ENCODE measurements at places on chromosomes 3 and 15. TPM values are rescaled to one million over a fixed set of nuclear protein-coding genes. Genes with fewer than 3 reads are reported as not detected.

ZPLD1 gene
- total RNA-seq: under 0.01 TPM

DNA sequence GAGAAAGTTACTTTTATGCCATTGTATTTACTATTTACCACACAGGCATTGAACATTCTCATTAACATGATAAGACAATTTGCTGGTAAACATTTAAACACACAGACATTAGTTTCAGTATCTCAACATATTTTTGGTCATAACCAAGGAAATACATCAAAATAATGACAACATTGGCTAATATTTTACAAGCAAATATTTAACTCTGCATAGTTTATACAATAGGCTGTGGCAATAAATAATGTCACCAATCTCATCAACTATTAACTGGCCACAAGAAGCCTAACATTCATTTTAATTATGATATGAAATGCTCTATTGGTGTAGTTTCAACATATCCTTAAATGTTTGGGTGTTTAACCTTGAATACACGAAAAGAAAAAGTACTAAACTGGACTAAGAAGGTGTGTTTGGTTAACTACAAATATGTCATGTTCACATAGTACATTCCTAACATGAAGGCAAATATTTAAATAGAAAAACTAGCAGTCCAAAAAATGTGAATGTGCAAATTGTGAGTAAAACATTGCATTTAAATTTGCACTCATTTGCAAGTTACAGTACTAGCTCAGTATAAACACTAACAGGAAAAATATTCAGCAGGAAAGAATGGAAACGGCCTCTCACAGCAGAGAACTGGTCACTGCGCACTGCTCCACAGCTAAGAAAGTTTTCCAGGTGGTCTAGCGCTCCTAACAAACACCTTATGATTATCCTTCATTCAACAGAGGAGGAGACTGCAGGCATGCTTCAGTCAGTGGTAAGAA, 106.6 kb downstream of the GLDN start:
- 0 out of 2 replicates have a peak, but pooled peaks cover 3% of the 10 kb centered on the region for H3K36me3 ChIP-seq
- H3K4me3 ChIP-seq: no peak overlapping the region
- no peak overlapping the region for H3K27ac ChIP-seq
- 0 out of 2 replicates have a peak, but pooled peaks cover 2% of the 10 kb centered on the region for H3K4me1 ChIP-seq
- H3K27me3 ChIP-seq: no peaks in the 10 kb centered on the region

GRCh38 chr15:55224892-55225291, 28.2 kb upstream of the RSL24D1 start:
- H3K27ac ChIP-seq: no peak overlapping the region
- no peak overlapping the region for H3K4me3 ChIP-seq
- DNase-seq: no peak
- peaks cover 2% of the 10 kb centered on the region for H3K36me3 ChIP-seq
- no peaks in the 10 kb centered on the region for H3K27me3 ChIP-seq

CCDC54 gene
- total RNA-seq: not detected

RARRES1 gene
- total RNA-seq: 1.9 TPM

GRCh38 chr15:31320022-31320421, 6.6 kb upstream of the KLF13 start:
- DNase-seq: no peak
- H3K4me3 ChIP-seq: no peak overlapping the region
- no peaks in the 10 kb centered on the region for H3K36me3 ChIP-seq
- no peak overlapping the region for H3K27ac ChIP-seq
- H3K4me1 ChIP-seq: peaks cover 2% of the 10 kb centered on the region

BDH1 gene
- 3.1 TPM for total RNA-seq

DNA sequence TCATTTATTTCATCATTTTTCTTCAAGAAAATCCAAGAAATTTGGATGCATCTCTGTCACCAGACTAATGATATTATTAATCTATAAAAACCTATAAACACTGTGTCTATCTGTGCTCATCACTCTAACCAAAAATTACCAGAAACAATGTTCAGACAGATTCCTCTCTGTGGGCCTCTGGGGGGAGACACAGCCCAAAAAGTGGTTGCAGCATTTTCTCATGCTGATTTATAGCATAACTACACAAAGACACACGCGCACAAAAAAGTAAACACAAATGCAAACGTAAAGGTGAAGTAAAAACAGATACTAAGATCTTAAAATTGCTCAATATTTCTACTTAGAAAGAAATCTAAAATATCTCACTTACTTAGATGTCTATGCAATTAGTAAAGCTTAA, 976.0 kb downstream of the GBE1 start:
- H3K27me3 ChIP-seq: no peaks in the 10 kb centered on the region
- H3K4me1 ChIP-seq: no peaks in the 10 kb centered on the region
- no peak overlapping the region for H3K27ac ChIP-seq

LRRC31 gene
- not detected for total RNA-seq

DNA sequence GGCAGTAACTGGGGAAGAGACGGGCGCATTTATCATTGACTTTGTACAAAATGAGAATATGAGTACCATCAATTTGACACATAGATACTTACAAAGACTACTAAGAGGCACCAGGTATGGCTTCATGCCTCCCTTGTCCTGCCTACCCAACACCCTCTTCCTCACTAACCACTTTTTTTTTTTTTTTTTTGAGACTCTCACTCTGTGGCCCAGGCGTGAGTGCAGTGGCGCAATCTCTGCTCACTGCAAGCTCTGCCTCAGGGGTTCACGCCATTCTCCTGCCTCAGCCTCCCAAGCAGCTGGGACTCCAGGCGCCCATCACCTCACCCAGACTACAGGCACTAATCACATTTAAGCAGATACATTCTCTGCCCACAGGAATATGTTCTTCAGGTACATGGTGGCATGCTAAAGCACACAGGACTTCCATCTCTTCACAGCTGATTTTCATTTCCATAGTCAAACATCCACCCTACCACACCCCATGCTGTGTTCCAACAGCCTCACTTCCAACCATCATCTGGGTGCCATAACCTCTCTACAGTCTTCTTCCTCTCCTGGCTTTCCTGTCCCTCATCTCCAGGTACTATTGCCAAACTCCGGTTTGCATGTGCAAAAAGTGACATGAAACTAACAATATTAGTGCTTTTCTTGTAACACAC, 41.7 kb downstream of the RAB27A start:
- peaks cover 19% of the 10 kb centered on the region for H3K4me1 ChIP-seq
- H3K27me3 ChIP-seq: no peaks in the 10 kb centered on the region
- no peaks in the 10 kb centered on the region for H3K36me3 ChIP-seq
- no peak for DNase-seq
- H3K4me3 ChIP-seq: no peak overlapping the region

DNA sequence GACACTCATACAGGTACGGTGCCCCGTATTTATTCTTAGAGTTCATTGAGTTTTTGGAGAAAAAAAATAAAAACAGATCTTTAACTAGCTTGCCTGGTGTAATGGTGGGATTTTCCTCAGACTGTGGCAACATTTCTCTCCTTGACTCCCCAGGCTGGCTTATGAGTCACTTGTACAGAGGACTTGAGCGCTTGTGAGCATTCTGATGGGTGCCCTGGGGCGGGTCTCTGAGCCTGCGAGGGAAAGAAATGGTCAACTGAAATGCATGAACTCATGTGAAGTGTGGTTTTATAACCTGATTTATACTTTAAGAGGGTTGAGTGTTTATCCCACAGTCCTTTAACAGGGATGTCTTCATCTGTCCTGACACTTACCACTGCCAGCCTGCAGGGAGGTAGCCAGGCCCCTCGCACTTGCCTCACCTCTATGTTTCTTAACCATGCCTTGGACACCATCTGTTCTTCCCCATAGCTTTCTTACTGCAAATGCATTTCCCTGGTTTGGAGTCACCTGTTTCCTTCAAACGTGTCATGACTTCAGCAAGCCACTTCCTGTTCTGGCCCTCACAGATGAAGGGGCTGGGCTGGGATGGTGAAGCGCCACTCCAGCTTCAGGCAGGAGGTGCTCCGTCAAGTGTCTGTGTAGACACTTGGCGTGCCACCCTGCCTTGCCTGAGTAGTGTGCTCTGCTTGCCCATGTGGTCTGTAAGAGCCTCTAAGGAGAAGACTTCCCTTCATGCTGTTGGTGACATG, 118.7 kb downstream of the PDE8A start:
- DNase-seq: peak; percentile 8
- no peaks in the 10 kb centered on the region for H3K27me3 ChIP-seq
- peaks cover 15% of the 10 kb centered on the region for H3K36me3 ChIP-seq
- peaks cover 8% of the 10 kb centered on the region for H3K4me1 ChIP-seq

GRCh38 chr3:136586580-136586979, 165.6 kb downstream of the STAG1 start:
- no peak overlapping the region for H3K27ac ChIP-seq
- H3K4me3 ChIP-seq: no peak overlapping the region
- peaks cover 2% of the 10 kb centered on the region for H3K36me3 ChIP-seq
- H3K4me1 ChIP-seq: peaks cover 6% of the 10 kb centered on the region
- H3K27me3 ChIP-seq: no peaks in the 10 kb centered on the region

DNA sequence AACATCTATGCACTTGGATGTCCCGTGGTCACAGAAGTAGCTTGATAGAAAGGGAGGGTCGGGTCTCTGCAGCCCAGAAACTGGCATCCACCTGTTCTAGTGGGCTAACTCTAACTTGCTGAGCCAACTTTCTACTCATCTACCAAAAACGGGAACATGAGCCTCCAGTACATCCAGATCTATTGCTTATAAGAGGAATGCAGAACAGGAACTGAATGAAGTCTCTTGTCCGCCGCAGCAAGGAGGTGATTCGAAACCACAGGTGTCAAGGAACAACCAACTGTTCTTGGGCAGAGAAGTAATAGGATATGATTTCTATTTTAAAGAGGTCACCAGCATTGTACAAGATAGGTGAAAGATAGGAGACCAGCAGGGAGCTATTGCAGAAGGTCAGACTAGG, 17.9 kb downstream of the TERC start:
- no peak overlapping the region for H3K27ac ChIP-seq
- peaks cover 5% of the 10 kb centered on the region for H3K27me3 ChIP-seq
- H3K4me3 ChIP-seq: no peak overlapping the region
- H3K4me1 ChIP-seq: no peaks in the 10 kb centered on the region
- no peak for DNase-seq
- no peaks in the 10 kb centered on the region for H3K36me3 ChIP-seq

DNA sequence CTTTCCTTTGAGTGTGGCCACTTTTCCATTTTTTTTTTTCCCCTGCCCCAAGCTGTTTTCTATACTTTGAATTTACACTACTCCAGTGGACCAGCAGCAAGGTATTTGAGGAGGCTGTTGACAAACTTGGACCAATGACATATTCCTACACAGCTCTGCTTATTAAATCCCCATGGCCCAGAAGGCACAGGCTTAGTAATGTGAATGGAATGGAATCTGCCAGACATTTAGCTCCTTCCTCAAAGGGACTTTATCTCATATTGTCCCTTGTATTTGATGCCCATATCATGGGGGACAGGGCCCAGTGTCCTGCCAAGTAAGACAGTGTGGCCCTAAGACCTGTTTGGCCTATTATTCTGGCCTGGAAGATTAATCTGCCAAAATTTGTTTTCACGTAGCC, 107.5 kb downstream of the CHCHD6 start:
- H3K27ac ChIP-seq: no peak overlapping the region
- H3K27me3 ChIP-seq: no peaks in the 10 kb centered on the region
- no peak overlapping the region for H3K4me3 ChIP-seq
- H3K36me3 ChIP-seq: no peaks in the 10 kb centered on the region
- H3K4me1 ChIP-seq: peaks cover 2% of the 10 kb centered on the region

SCAANT1 gene
- total RNA-seq: not detected

DNA sequence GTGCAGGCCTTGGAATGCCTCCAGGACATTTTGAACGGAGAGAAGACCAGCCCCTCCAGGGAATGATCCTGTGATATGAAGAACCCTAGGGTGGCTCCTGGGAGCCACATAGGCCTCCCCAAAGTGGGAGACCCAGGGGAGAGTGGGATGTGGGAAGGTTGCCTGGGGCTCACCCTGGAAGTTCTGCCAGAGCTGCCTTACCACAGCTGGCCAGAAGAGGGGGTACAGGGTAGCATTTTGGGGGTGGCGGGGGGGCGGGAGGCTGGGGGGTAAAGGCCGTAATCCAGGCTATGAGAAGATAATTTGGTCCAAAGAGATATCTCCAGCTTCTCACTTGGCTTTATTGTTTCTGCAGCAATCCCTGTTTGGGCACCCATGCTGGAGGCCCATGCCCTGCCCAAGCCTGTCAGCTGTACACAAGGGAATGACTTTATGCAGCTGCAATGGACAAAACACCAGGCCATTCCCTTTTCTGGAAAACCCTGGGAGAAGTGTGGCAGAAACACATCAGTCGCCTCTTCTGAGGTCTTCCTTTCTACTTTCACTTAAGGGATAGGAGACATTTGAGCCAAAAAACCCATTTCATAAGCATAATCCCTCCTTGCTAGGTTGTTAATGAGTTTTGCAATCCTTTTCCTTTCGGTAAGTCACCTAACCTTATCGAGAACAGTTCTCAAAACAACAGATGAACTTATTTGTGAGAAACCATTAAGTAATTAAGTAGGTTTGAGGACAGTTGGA, 11.0 kb upstream of the MUSTN1 start:
- H3K27ac ChIP-seq: no peak overlapping the region
- H3K27me3 ChIP-seq: no peaks in the 10 kb centered on the region
- DNase-seq: no peak
- no peak overlapping the region for H3K4me3 ChIP-seq

- no peak overlapping the region for H3K4me3 ChIP-seq
- H3K27me3 ChIP-seq: no peaks in the 10 kb centered on the region
- no peak for DNase-seq
- H3K4me1 ChIP-seq: peaks cover 23% of the 10 kb centered on the region
- peak overlapping the region; percentile 71 for H3K27ac ChIP-seq
These were observed 52.7 kb downstream of the CHST2 start for GRCh38 chr3:143172062-143172794.

EIF3J gene
- total RNA-seq: 57.2 TPM

- H3K27ac ChIP-seq: peak overlapping the region; percentile 72
- DNase-seq: no peak
- peaks cover 18% of the 10 kb centered on the region for H3K4me1 ChIP-seq
- no peaks in the 10 kb centered on the region for H3K36me3 ChIP-seq
- H3K4me3 ChIP-seq: peak overlapping the region; percentile 92
- no peaks in the 10 kb centered on the region for H3K27me3 ChIP-seq
These were observed 1.5 kb downstream of the ITGB5 start for GRCh38 chr3:124885466-124886167.

- H3K27me3 ChIP-seq: no peaks in the 10 kb centered on the region
- no peak overlapping the region for H3K27ac ChIP-seq
- DNase-seq: peak; percentile 30
- no peaks in the 10 kb centered on the region for H3K4me1 ChIP-seq
These were observed 17.6 kb downstream of the ASB14 start for GRCh38 chr3:57274845-57275244.

GRCh38 chr3:2713923-2714322, 396.3 kb downstream of the IL5RA start:
- DNase-seq: no peak
- H3K4me3 ChIP-seq: no peak overlapping the region
- no peak overlapping the region for H3K27ac ChIP-seq
- no peaks in the 10 kb centered on the region for H3K36me3 ChIP-seq
- H3K4me1 ChIP-seq: no peaks in the 10 kb centered on the region
- no peaks in the 10 kb centered on the region for H3K27me3 ChIP-seq

- H3K4me3 ChIP-seq: no peak overlapping the region
- no peaks in the 10 kb centered on the region for H3K36me3 ChIP-seq
- no peak overlapping the region for H3K27ac ChIP-seq
- no peaks in the 10 kb centered on the region for H3K27me3 ChIP-seq
- H3K4me1 ChIP-seq: peaks cover 4% of the 10 kb centered on the region
These were observed 53.4 kb upstream of the EIF5A2 start for GRCh38 chr3:170961616-170962400.

LIPC gene
- not detected for total RNA-seq

FILIP1L gene
- 19.9 TPM for total RNA-seq
